Activated T-cell treated with anti-CD3 and anti-CD28 coated beads, Interleukin-2, amount 50 U/mL, for 24 hours (primary cell): ENCODE measurements at places on chromosomes 3 and 15.

GRCh38 chr3:186880406-186880805 lies 37.9 kb downstream of the ADIPOQ start:
- no peak for DNase-seq

DNA sequence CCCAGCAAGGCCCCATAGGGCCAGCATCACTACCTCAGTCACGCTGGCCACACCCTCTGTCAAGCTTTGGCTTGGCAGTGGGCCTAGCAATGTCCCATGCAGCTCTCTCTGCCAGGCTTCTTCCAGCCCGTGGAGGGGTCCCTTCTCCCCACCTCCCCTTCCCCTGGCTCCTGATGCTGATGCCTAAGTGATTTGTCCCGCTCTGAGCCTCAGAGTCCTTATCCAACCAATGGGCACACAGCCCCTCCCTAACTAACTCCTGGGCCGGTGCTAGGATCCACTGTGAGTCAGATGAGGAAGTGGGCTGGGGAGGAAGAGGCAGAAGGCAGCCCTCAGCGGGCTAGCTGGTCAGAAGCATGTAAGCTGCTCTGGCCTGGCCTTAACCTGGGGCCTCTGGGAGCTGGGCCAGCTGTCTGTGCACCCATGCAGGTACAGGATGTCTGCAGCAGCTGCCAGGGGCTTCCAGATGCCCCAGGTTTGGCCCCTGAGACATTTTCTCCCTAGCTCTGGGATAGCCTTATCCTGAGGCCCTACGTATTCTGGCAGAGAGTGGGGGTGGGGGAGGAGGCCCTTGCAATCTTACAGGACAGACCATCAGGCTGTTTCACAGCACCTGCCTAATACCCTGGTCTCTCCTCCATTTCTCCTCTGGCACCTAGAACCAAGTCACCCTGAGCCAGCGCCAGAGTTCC lies 740 bp upstream of the ZBTB47 start:
- no peak for DNase-seq

GRCh38 chr15:48334260-48334659 lies 3.0 kb downstream of the DUT start:
- no peak for DNase-seq

DNA sequence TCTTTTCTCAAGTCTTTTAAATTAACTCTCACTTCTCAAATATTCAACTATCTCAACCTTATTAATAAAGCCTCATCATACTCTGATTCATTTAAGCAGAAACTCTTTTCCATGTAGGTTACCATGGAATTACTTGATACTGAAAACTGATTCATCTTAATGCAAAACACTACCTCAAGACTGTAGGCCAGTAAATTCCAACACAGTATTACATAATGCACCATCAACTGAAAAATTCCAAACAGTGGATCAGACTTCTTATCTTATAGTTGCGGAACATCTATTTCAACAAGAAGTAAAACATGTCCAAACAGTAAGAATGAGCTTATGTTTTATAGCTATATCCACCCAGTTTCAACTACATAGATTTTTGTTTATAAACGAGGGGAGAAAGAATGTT lies 124.5 kb downstream of the PEAK1 start:
- no peak for DNase-seq

DNA sequence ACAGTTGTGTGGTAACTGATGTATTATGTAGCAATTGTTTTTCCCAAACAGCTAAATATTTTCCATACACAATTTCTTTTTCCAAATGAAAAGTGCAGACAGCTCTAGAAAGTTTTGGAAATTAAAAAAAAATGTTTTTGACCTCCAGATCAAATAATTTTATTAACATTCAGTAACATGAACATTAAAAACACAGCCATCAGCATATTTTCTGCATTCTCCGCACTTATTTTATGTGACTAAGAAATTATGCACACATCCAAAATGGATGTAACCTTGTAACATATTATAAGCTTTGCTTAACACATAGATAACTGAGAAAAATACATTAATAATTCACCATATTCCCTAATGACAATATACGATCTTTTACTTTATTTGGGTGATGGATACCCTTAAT lies 224.6 kb downstream of the VGLL3 start:
- DNase-seq, result no peak

- no peak for DNase-seq
Measured at GRCh38 chr3:39707314-39707909, 102.0 kb upstream of the MYRIP start.

DNA sequence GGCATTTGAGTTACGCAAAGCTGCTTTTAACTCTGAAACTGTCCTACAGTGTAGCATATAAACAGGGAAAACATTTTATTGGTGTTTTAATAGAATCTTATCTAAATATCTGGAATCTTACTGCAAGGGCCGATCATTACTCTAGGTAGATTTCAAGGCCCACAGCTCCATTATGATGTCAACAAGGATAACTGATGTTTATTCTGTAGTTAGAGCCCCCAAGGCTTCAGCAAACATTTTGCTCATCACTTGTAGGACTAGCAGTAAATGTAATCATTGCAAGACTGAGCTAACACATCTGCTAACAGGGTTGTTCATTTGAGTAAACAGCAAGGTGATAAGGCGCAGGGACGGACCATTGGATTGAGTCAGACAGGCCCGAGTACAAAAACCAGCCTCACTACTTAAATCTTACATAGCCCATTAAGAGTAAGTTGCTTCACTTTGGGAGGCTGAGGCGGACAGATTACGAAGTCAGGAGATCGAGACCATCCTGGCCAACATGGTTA lies 332.5 kb upstream of the TPRG1 start:
- no peak for DNase-seq

- no peak for DNase-seq
Measured at GRCh38 chr3:134644731-134645514, 5.9 kb downstream of the KY start.

GRCh38 chr3:196235452-196236122 lies 19.3 kb downstream of the SLC51A start:
- DNase-seq, result no peak

- DNase-seq, result no peak
Measured at GRCh38 chr3:167484551-167484950, 10.7 kb upstream of the SERPINI2 start.

DNA sequence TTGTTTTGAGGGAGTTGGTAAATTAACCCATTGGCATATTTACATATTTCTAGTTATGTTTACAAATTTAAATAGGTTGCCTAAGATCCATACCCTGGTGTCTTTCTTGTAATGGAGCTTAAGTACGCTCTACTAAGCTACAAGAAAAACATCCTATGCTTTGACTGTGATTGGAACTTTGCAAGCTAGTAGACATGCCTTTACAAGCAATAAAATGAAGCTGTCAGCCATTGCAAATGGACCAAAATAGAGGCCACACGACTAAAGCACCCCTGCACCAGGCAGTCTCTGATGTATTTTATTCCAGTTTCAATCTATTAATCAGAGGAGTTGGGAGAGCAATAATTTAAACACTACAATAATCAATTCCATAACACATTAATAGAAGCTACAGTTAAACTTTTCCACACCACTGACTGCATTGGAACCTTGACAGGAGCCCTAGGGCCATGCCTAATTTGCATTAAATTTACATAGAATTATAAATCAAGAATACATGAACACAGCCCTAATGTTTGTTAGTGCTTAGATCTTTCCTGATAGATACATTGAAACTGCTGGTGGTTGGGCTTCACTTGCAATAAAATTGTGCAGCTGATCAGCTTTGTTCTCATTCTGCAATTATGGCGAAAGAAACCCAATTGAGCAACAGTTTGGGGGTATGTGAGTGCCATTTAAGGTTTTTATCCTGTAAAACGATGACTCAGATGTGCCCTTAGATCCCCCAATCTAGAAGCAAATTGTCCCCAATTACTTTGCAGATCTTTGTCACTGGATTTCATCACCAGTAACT lies 360.1 kb downstream of the LSAMP start:
- no peak for DNase-seq

- no peak for DNase-seq
Measured at GRCh38 chr15:34336991-34337556, 507 bp downstream of the SLC12A6 start.

DNA sequence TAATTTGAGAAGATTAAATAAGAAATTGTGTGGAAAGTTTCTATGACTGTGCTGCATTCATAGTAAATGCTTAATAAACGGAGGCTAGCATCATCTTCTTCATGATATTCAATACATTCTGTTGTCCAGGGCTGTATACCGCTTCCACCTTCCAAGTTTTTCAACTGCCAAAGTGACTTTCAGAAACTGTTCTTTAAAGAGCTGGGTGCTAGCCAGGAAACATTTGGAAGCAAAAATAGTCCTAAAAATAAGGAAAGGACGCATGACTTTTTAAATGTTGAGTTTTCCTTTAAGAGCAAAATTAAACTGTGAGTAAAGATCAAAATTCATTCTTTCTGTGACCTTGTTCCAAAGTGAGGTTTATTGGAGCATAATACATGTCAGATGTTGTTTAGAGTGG lies 9.4 kb upstream of the ERC2 start:
- no peak for DNase-seq

DNA sequence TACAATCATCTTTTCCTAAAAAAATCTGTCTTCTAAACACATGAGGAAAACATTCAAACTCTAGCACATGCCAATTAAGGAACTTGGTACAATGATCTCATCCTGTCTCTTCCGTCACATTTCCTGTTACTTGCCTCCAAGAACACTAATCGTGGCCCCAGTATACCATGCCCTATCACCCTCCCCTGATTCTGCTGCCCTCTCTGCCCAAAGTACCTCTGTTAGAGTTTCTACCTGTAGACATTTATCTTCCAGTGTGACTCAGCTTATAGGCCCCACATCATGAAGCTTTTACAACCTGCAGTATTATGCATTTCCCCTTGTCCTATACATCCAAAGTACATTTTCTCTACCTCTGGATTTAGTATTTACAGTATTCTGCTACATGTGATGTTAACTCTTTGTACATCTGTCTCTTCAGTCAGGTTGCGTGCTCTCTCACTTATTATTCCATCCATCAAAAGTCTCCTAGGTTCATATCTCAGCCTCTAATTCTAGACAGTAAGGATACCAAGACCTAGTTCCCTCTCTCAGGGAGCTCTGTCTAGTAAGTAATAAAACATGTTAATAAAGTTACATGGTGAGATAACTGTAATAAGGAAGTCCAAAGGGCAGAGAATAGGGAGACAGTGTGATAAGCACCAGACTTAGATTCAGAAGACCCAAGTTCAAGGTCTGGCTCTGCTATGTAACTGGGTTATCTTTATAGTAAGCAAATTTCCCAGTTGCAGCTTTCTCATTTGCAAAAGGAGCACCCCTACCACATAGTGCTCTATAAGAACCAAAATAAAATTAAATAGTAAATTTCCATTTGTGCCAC lies 8.9 kb upstream of the SEMA6D start:
- DNase-seq, result no peak

- no peak for DNase-seq
Measured at GRCh38 chr3:99482191-99482590, 156.2 kb upstream of the COL8A1 start.

- no peak for DNase-seq
Measured at GRCh38 chr3:173745952-173746682, 348.6 kb downstream of the NLGN1 start.

DNA sequence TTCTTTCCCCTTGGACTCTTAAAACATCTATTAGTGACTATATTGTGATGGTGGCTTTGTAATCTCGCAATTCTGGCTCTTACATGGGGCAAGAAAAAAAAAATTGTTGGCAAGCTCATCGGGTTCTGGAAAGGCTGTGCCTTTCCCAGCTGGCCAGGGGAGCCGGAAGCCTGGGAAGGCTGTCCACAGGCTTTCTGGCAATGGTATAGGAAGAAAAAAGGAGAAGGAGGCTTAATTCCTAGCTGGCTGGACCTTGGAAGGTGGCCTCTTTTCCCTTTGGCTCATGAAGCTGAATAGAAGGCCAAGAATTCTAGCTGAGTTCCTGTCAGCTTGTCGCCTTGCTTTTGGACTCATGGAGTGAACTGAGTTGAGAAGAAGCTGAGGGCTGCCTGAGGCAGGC lies 243.5 kb upstream of the SEMA6D start:
- DNase-seq, result no peak

- no peak for DNase-seq
Measured at GRCh38 chr15:42285034-42285433, 11.8 kb upstream of the TMEM87A start.

DNA sequence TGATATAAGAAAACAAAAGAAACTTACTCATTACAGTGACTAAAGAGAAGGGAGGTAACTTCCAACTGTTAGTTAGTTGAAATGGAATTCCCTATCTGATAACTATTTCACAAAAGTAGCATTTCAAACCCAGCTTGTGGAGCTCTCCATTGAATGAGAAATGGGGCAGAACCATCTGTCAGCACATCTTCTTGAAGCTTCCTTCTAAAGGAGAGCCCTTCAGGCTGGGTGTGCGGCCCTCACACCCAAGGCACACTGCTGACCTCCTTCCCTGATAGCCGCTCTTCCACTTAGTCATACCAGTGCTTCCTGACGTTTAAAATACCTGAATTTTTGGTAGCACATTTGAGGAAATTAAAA lies 28.1 kb upstream of the VEPH1 start:
- DNase-seq, result no peak

GRCh38 chr15:65836665-65837064 lies 32.6 kb upstream of the RAB11A start:
- DNase-seq, result no peak

DNA sequence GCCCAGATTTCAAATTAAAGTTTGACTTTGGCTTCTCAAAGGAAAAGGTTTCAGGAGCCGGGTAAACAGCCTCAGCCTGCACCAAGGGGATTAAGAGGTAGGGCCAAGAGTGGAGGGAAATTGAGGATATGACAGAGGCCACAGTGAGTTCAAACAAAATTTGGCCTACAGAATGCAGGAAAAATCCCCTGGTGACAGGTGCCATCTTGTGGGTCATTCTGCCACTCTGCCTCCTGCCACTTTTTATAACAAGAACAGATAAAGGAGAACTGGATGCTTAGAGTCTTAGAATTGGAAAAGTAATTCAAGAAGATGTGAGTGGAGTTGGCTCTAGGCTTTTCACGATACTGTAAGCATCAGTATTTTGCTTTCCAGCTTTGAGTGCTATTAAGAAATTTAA lies 253.2 kb downstream of the NR2F2 start:
- DNase-seq, result no peak

GRCh38 chr3:5021116-5022092 lies 42.2 kb downstream of the BHLHE40 start:
- DNase-seq, result no peak

GRCh38 chr15:75232252-75232813 lies 25.8 kb upstream of the GOLGA6C start:
- DNase-seq, result no peak

- DNase-seq, result no peak
Measured at GRCh38 chr3:33355611-33356010, 78.4 kb downstream of the FBXL2 start.

- DNase-seq, result no peak
Measured at GRCh38 chr15:40134885-40135284, 26.0 kb upstream of the BUB1B start.
